ENCODE measurements at places on chromosomes 2 and 18.

GRCh38 chr2:46290078-46290477 is 7.1 kb upstream of the EPAS1 start:
- DNase-seq: no peak

- DNase-seq: no peak
Measured at GRCh38 chr2:154762638-154763037, 64.1 kb downstream of the KCNJ3 start.

- no peak for DNase-seq
Measured at GRCh38 chr2:30259827-30260679, 28.7 kb downstream of the LBH start.

GRCh38 chr2:181892799-181893435 is 1.4 kb downstream of the ITPRID2 start:
- DNase-seq: peak; percentile 68

- no peak for DNase-seq
Measured at GRCh38 chr2:205882806-205883425, 200.6 kb downstream of the NRP2 start.

GRCh38 chr2:47784352-47784851 is 1.5 kb downstream of the MSH6 start:
- no peak for DNase-seq

All from adipocyte (in vitro differentiated cells).